ENCODE measurements at places on chromosomes 7 and 10.

DNA sequence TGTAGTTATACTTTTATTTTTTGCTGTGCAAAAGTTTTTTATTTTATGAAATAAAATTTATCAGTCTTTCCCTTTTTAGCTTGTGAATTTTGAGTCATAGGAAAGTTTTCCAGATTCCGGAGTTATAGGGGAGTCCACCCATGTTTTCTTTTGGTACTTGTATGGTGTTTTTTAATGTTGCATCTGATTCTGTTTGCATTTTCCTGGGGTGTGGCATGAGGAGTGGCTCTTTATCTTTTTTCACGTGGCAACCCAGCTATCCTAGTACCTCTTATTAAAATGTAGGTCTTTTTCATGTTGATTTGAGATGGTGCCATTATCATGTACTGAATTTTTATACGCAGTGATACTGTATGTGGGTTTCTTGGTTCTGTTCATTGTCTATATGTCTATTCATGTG, 19.7 kb downstream of the EXOC6 start:
- DNase-seq = no peak

GRCh38 chr10:85921789-85922188, 444.8 kb downstream of the GRID1 start:
- no peak for DNase-seq

DNA sequence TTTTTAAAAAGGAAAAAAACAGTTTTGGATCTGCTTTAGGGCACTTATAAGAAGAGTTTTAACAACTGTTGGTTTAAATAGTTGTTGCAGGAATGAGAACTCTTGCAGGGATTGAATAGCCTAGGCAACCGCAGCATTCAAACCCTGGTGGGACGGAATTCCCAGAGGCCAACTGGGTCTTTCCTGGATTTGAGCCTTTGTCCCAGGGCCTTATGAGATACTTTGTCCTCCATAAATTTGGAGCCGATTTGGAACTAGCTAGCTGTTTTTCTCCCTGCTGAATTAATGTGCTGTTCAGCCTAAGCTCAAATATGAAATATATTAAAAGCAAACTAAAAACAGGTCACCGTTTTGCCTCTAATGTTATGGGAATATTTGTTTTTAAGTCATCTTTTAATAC, 109.6 kb downstream of the LRMDA start:
- no peak for DNase-seq

DNA sequence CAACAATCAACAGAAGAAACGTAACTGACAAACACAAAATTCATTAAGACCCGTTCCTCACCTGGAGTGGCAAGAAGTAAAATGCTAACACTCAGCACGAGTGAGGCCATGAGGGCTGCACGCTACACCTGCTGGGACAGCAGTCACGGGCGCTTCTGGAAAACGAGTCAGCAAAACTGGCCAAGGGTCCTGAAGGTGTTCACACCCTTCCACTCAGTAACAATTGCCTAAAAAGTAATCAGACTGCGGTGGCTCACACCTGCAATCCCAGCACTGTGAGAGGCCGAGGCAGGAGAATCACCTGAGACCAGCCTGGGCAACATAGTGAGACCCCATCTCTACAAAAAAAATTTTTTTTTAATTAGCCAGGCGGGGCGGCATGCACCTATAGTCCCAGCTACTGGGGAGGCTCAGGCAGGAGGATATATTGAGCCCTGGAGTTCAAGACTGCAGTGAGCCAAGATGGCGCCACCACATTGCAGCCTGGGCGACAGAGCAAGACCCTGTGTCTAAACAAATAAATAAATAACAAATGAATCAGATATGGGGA, 199.1 kb downstream of the MAD1L1 start:
- DNase-seq = no peak

DNA sequence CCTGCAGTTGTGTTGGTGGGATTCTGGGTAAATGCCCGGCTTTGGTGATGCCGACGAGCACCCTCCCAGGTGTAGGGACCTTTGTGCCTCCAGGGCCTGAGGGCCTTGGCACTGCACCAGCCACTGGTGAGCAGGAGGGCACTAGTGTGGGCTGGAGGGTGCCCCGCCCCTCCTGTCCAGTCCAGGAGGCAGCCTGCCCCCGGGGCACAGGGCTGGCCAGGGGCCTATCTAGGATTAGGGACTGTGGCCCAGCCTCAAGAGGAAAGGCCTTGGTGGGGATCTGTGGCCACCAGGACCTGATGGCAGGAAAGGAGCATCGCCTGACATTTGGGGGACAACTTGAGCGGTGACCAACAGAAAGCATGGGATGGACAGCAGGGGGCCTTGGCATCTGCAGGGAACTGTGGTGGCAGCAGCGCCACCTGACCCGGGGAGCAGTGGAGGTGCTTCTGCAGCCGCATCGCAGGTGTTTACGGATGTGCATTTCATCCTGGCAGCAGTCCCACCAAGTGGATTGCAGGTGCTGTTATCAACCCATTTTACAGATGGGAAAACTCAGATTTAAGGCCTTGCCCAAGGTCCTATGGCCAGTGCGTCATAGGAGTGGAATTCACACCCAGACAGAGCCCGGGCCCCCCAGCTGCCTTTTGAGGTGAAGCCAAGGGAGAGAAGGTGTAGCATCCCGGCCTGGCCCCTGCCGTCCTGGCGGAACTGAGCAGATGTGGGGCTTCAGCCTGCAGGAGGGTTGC, 11.1 kb downstream of the ZNF316 start:
- DNase-seq = no peak

DNA sequence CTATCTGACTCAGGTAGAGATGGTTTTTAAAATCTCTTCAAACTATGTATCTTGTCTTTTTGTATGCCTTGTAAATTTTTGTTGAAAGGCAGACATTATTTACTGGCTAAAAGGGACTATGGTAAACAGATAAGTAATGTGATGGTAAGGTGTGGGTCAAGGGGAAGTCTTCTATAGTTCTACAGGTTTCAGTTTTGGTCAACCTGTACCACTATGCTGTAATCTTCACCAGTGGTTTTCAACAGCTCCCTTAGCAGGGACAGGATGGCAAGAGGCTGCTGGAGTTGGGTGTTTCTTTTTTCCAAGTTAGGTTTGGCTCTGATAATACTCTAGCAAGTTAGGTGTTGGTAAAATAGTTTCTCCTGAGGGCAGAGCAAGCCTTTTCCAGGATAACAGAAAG, 32.7 kb upstream of the FZD8 start:
- no peak for DNase-seq

DNA sequence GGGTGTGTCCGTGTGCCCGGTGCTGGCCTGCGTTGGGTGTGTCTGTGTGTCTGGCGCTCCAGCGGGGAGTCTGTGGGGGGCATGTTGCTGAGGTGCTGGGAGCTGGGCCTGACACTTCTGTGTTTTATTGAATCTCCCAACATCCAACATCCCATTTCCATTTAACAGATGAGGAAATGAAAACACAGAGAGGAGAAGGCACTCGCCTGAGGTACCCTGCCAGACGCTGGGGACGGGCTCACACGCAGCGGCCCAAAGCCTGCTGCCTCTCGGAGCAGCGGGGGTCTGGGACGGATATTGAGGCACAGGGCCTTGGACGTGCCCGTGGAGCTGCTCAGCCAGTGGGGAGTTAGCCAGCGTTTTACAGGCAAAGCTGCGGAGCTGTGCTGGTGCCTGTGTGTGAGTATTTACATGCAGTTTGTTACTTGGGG, 133.9 kb downstream of the DNAJB6 start:
- no peak for DNase-seq

DNA sequence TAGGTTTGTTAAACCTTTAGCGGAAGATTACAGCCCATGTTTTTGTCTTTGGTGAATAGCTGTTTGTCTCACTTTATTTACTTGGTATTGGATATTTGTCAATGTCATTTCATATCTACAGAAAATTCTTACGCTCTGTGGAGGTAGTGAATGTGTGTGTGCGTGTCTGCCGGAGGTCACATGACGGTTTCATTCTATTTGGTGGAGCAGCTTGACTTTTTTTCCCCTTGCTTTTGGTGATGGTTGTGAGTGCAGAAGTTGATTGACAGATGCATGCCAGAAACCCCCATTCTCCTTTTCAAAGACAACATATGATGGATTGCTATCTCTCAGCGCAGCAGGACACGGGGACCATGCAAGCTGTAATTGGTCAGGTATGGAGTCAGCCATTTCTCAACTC, at the start of gene POU6F2:
TSS of gene POU6F2 (plus strand) at position 225 of the 400 bp plus-strand sequence. CDS start at position 270, 45 bp downstream.
- DNase-seq = no peak

GRCh38 chr7:78864339-78864738, 589.1 kb downstream of the MAGI2 start:
- no peak for DNase-seq

GRCh38 chr7:30162622-30163124, 27.9 kb downstream of the MTURN start:
- DNase-seq = no peak

DNA sequence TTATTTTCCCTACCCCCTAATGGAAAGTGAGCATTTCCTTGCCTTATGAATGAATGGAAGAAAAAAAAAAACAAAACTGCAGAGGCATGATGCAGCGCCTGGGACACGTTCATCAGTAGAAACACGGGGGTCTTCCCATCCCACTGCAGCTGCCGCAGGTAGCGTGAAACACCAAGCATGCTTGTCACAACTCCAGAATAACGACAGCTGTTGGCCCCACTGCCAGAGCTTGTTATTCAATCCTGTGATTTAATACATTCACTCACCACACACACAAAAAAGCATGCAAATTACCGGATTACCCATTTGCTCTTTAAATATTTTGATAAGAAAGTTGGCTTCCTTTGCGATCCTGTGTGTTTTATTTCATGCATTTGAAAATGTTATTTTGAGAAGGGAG, 48.4 kb upstream of the GNA12 start:
- DNase-seq = no peak

DNA sequence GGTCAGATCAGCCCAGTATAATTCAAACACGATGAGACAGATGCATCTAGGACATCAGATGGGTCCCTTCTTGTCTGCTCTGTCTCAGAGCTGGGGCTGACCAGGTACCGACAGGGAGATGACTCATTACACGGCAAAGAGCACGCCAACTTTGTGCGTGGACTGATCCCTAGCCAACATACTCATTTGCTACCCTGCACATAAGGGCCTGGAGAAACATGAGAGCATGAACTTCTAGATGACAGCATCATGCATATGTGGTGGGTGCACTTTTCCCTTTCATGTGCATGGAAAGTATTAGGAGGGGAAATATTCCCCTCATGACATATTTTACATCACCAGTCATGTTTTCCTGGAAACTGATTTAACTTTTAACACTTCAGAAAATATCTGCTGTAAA, 35.1 kb upstream of the NPVF start:
- no peak for DNase-seq

GRCh38 chr10:94042001-94042833, 48.5 kb downstream of the PLCE1 start:
- DNase-seq = no peak

GRCh38 chr7:20200971-20201370, 16.2 kb downstream of the MACC1 start:
- DNase-seq = no peak

- no peak for DNase-seq
Observed at GRCh38 chr7:151337346-151337745, 4.3 kb upstream of the NUB1 start.

GRCh38 chr7:140080919-140081318, 18.2 kb upstream of the PARP12 start:
- no peak for DNase-seq

DNA sequence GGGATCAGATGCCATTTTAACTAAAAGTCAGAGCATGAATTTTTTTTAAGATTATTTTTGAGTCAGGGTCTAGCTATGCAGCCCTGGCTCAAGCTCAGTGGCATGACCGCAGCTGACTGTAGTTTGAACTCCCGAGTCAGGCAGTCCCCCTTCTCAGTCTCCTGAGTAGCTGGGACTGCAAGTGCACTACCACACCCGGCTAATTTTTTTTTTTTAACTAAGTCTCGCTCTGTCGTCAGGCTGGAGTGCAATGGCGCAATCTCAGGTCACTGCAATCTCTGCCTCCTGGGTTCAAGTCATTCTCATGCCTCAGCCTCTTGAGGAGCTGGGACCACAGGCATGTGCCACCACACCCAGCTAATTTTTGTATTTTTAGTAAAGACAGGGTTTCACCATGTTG, 7.8 kb downstream of the TAS2R41 start:
- DNase-seq = no peak

DNA sequence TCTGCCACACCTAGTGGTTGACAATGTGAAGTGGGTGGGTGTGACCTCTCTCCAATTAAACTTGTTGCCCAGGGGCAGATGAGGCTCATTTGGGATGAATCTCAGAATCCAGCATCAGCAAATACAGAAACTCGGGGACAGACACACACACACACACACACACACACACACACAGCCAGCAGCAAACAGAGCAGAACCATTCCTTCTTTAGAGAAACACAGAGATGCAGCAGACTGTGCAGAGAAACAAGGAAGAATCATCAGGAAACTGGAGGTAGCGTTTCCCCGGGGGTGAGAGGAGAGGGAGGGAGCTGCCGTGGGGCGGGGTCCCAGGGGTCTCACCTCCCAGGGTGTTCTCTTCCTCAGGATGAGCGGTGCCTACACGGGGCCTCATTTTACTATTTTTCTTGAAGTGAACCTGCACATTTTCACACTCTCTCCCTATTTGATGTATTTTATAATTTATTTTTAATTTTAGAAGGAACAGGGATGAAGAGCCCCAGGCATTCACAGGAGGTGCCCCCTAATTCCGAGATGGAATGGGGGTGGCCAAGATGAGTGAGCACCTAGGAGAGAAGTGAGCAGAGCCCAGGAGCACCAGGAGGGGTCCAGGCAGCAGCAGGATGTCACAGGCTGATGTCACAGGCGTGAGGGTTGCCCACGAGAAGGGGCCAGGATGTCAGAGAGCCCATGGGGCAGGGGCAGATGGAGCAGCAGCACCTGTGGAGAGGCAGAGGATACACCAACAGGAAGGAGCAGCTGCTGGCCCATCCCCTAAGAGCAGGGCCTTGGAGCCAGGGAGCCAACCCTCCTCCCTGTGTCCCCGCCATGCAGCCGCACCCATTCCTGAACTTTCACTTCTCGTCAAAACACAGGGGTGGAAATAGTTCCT, 85.3 kb upstream of the PPP2R2D start:
- no peak for DNase-seq

DNA sequence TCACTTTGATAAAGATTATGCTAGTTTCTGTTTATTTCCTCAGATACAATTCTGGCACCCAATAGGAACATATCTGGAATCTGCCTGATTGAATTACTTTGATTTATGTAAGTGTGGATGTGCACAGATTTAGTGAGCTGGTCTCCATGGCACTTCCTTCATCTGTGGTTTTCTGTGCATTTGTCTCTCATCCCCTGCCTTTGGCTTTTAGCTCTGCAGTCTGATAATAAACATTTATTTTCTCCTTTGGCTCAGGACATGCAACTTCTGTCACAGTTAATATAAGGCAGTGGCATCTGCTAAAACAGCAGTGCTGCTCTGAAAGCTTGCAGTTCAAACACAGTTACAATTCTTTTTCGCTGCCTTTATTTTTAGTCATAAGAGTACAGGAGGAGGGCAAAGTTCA, 273.7 kb upstream of the CHRM2 start:
- no peak for DNase-seq

Data from left renal cortex interstitium (tissue), 4 donors.